PC-9 (cell line): ENCODE measurements at places on chromosomes 12 and 14.

DNA sequence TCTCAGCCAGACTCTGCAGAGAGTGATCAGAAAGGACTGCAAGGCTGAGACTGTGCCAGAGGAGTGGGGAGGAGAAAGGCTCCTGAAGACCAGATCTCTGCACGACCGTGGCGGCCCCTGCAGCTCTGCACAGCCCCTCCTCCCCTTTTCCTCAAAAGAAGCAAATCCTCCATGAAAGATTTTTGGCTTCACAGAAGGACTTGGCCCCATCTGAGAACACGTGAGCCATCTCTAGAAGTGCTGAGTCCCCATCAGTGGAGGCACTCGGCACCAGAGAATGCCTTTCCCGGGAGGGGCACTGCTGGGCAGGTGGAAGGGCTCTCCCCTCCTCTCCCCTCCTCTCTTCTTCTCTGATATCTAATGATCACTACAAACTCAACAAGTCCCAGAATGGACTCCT, 6.8 kb downstream of the FIGNL2 start:
- no peaks in the 10 kb centered on the region for H3K4me1 ChIP-seq
- no peaks in the 10 kb centered on the region for H3K36me3 ChIP-seq
- no peak overlapping the region for H3K4me3 ChIP-seq
- H3K27ac ChIP-seq = no peak overlapping the region
- peaks cover 100% of the 10 kb centered on the region for H3K27me3 ChIP-seq

DNA sequence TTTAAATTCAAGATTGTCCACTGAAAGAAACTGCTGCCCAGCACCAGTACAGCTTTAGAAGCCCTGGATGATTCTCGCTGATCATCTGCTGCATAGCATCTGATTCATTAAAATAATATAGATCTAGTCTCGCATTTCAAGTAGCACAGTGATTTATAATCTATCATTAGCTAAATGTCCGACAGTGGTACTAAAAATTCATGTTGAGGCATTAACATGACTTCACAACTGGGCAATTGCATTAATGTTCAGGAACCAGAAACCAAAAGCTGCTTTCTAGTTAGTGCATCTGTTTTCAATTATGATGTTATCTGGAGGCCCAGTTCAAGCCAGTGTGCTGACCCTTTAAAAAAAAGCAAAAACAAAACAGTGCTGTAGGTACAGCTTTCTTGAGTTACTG, 1987.2 kb upstream of the SEL1L start:
- DNase-seq = no peak
- H3K4me1 ChIP-seq = no peaks in the 10 kb centered on the region
- no peaks in the 10 kb centered on the region for H3K36me3 ChIP-seq
- no peak overlapping the region for H3K4me3 ChIP-seq
- no peak overlapping the region for H3K27ac ChIP-seq

- DNase-seq = no peak
- no peak overlapping the region for H3K27ac ChIP-seq
- H3K36me3 ChIP-seq = no peaks in the 10 kb centered on the region
- H3K27me3 ChIP-seq = peaks cover 94% of the 10 kb centered on the region
- no peaks in the 10 kb centered on the region for H3K4me1 ChIP-seq
Observed at GRCh38 chr12:130978785-130979184, 25.1 kb downstream of the ADGRD1 start.

DNA sequence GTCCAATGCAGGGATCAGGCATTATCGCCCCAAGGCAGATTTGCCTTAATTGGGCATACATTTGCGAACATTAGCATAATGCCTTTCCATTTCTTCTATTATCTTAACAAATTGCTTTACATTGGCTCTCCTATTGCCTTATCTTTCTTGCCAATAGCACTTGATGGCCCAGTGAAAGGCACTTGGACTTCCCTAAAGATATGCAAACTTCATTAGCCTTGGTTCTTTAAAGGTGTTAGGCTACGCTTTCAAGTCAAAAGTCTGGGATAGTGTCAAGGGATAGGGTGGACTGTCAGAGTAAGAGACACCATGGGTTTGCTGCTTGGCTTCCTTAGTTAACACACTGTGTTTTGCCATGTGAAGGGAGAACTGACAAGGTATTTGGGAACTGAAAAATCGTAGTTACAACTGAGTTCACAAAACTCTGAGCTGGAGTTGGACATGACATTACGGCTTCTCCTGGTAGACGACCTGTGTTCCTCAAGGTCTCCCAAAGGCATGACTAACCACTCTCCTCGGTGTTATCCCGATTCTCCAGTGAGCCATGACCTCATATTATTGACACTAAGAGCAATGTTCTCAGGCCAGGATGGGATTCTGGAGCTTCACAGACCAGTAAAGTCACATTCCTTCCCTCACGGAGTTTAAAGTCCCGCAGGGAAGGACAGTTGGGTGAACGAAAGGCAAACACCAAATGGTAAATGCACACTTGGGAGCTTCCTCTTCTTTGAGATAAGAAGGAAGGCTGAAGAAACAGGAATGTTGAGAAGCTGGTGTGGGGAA, 65.2 kb downstream of the TBC1D30 start:
- peak overlapping the region; percentile 38 for H3K27ac ChIP-seq
- no peaks in the 10 kb centered on the region for H3K27me3 ChIP-seq
- DNase-seq = peak; percentile 90
- peaks cover 21% of the 10 kb centered on the region for H3K4me1 ChIP-seq

DNA sequence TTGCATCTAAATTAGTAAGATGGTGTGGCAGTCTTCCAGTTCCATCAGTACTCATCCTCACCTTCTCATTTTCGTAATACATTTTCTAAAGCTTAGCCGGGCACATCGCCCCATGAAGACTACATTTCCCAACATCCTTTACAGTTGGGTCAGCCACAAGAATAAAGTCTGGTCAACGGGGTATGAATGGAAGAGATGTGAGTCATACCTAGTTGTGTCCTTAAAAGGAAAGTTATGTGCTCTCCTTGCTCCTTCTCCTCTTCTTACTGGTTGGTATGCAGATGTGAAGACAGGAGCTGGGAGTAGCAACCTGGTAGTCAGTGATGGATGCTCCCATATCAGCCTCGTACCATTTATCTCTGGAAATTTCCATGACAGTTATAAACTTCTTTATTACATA, 35.9 kb upstream of the EGLN3 start:
- H3K4me3 ChIP-seq = no peak overlapping the region
- H3K4me1 ChIP-seq = no peaks in the 10 kb centered on the region
- no peaks in the 10 kb centered on the region for H3K27me3 ChIP-seq
